ENCODE measurements at places on chromosomes 1 and 21.

DNA sequence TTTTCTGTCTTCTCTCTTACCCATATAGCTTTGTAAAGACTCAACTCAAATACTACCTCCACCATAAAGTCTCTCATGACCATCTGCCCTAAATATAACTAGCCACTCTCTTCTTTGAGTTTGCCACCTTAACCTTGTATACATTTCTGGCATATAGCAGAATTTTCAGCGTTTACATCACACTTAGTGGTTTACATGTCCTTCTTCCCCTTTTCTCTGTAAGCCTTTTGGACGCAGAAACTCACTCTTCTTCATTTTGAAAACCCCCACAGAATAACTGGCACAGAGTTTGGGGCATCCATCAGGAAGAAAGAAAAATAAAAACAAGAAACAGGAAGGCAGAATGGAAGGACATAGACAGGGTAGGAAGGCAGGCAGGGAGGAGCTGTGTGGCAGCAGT, 131.8 kb upstream of the DUSP10 start:
- DNase-seq = no peak

DNA sequence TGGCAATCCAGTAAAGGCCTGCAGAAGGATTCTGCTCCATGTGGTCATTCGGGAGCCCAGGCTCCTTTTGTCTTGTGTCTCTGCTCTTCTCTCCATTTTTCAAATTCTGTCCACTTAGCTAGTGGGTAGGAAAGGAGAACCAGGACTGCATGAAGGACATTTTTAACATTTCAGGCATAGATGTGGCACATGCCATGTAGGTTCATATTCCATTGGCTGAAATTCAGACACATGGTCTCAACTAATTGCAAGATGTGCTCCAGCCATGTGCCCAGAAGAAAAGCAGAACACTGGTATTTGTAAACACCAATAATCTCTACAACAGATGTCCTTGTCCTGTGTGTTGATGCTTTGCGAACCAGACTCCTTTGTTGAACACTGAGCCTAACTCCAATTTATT, 85.2 kb upstream of the WLS start:
- DNase-seq = no peak

GRCh38 chr1:230629511-230629910, 12.8 kb upstream of the COG2 start:
- DNase-seq = no peak

GRCh38 chr1:171566467-171566866, 55.6 kb upstream of the MYOCOS start:
- no peak for DNase-seq
